ENCODE measurements at places on chromosomes 11 and 22.

DNA sequence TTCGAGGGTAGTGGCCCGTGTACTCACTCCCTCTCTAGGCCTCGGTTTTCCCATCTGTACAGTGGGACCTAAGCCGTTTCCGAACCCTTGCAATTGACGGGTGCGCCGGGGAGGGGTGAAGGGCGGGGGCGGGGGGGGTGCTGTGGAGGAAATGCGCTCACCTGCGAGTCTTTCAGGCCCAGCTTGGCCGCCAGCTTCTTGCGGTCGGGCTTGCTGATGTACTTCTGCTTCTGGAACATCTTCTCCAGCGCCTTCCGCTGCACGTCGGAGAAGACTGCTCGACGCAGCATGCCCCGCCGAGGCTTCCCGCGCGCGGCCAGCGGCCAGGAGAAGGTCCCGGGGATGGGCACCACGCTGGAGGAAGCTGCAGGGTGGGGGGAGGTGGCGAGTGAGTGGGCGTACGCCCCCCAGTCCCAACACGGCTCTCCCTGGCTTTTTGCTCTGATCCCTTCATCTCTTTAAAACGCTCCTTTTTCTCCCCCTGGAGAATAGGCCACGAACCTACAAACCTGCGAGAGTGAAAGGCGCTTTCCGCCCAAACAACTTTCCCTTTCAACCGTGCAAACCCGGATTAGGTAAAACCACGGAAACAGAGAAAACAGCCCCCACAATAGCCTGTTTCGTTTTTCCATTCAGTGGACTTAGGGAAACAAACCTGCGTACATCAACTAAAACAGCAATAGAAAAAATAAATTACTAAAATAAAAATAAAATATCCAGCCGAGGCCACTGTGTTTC, 3.2 kb downstream of the DBX1 start:
- no peak for DNase-seq

GRCh38 chr11:120839846-120840402, 184.0 kb upstream of the TBCEL start:
- DNase-seq, result no peak

DNA sequence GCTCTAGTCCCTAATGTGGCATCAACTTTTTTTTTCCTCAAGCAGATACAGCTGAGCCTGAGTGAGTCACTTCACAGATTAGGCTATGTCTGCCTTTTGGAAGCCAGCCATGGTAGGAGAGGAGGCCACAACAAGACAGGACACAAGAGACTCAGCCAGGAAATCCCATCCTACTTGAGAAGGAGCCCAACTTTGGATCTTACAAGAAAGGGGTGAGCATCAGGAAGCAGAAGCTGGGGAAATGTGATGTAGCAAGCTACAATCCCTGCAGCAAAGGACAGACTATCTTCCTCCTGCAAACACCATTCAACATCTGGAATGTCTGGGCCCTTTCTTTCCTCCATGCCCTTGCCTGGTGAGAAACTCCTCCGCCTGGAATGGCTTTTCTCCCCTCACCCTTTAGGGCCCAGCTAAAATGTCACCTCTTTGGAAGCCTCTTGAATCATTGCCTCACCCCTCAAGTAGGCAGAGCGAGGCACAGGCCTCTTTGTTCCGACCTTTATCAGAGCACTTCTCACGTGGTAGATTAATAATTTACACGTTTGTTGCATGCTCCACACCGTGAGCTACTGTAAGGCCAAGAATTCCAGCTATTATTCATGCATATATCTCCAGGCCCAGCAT, 156.4 kb upstream of the PITPNB start:
- DNase-seq, result peak; percentile 77

DNA sequence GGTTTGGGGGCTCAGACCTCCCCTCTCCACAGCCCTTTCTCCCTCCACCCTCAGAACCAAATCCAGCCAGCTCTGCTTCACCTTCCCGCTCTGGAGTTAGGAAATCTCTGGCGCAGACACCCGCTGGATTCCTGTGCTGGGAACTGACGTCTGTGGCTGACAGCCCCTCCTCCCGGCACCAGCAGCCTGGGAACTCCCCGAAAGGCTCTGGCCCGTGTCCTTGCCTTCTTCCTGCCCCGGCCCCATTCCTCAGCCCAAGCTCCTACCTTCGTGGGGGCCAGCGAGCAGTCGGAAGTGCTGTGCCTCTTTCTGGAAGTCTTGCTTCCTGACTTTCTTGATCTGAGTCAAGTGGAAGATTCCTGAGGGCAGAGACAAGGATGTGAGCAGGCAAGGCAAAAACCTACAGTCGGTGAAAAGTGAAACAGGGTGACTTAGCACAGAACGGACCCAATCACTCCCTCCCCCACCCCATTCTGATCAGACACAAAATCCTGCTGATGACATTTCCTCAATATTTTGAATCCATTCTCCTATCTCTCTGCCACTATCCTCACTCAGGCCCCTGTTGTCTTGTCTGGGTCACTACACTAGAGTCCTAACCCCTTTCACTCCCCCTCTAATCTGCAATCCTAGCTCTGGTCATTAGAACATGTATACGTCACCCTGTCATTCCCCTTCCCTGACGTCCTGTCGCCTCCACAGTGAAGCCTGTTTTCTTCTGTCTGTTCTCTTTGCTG, 34.1 kb downstream of the CHRDL2 start:
- peak; percentile 96 for DNase-seq

DNA sequence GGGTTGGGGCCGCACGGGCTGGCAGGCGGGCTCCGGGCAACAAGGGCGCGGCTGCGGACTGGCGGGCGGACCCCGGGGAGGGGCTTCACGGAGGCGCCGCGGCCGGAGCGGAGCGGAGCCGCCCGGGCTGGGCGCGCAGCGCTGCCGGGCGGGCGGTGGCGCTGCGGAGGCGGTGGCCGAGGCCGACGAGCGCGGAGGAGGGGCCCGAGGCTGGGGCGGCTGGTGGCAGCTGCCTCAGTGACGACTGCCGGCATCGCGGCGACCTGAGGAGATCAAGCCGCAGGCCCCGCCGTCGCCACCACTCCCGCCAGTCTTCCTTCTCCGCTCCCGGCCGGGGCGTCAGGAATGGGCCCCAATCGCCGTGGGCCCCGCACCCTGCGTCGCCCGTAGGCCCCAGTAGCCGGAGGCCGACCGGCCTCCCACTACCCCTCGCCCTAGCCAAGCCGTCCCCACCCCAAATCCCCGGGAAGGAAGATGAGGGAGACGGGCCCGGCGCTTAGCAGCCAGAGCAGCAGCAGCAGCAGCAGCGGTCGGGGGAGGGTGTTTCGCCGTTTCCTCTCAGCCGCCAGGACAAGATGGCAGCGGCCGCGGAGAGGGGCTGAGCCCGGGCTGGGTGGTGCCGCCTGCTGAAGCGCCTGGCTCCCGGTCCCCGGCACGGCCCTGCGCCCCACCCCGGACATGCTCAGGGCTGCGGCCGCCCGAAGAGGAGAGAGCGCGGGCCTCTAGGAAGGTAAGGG, at the start of gene HIPK3:
Gene HIPK3 (plus strand): TSS at position 222 of the 737 bp plus-strand sequence.
- peak; percentile 76 for DNase-seq

DNA sequence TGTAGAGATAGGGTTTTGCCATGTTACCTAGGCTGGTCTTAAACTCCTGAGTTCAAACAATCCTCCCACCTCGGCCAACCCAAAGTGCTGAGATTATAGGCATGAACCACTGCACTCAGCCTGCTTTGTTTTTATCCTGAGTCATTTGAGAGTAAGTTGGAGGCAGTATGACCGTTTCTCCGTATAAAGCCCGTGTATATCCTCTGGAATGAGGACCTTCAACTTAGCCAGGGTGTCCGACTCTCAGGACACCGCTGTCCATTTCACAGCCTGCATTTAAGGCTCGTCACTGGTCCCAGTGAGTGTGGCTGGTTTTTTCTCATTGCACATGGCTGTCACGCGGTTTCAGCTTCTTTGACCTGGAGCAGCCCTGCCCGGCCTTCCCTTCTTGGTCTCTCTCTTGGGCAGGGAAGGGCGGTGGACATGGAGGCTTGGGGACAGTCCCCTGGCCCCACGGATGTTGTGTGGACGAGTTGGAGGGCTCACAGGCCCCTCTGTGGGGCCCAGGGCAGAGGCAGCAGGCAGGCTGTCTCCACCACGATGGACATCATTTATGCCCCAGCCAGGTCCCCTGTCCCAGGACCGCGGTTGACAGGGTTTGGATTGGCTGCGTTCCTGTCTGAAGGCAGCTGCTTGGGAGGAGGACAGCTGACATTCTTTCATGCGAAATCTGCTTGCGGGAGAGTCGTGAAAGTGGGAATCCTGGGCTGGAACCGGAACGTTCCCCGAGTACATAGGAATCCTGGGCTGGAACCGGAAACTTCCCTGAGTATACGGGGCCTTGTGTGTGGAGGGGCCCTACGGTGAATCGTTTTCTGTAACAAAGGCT, 93.3 kb downstream of the KCNQ1 start:
- no peak for DNase-seq

DNA sequence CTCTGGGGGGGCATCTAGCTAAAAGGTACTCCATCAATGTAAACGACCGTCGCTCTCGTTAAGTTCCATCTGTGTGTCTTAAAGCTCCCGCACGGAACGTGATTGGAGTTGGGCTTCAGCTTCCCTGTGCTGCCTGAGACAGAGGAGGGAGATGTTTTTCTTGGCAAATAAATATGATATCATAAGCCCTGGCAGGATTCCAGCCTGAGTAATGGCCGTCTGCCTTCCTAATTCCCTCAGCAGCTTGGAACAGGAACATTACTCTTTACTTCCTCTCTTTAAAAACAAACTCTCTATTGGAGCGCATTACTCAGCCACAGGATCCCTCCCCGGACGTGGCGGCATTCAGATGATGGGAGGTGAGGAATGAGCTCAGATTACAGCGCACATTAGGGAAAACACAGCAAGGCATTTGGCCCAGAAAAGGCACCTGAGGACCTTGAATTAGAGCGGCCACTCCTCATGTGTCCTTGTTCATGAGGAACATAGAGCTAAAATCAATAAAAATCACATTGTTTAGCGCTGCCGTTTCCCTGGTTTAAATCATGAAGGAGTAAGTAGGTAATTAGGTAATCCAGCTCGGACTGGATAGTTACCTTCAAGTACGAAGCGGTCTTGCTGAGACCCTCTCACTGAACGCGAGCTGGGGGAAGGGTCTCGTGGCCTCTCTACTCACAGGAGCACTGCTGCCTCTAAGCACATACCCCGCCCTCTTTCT, 230.4 kb downstream of the ST3GAL4 start:
- DNase-seq, result peak; percentile 61

DNA sequence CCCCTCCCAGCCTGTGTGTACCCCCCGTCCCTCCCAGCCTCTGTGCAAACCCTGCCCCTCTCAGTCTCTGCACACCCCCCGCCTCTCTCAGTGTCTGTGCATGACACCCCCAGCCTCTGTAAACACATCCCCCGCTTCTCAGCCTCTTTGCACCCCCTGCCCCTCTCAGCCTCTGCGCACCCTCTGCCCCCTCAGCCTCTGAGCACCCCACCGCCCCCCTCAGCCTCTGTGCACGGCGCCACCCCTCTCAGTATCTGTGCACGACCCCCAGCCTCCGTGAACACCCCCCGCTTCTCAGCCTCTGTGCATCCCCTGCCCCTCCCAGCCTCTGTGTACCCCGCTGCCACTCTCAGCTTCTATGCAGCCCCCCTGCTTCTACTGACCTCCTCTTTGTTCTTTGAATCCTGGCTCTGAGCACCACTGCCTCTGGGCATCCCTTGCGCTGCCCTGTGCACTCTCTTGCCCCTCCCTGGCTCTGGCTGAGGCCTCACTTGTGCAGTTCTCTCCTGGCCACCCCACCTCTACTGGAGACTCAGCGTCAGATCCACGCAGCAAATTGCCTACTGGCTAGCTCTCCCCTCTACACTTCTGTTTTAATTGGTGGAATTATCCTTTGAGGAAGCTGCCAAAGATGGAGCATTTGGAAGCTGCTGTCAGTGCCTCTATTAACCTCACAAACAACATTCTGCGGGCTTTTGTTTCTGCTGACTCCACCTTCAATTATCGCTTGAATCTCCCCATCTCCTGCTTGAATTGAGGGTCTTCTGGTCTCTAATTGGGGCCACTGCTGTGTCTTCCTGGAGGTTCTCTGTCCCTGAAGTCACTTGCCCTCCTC, 838.6 kb downstream of the TBC1D22A start:
- no peak for DNase-seq

- DNase-seq, result peak; percentile 46
These were observed 2.3 kb downstream of the RBX1 start for GRCh38 chr22:40953471-40953870.

DNA sequence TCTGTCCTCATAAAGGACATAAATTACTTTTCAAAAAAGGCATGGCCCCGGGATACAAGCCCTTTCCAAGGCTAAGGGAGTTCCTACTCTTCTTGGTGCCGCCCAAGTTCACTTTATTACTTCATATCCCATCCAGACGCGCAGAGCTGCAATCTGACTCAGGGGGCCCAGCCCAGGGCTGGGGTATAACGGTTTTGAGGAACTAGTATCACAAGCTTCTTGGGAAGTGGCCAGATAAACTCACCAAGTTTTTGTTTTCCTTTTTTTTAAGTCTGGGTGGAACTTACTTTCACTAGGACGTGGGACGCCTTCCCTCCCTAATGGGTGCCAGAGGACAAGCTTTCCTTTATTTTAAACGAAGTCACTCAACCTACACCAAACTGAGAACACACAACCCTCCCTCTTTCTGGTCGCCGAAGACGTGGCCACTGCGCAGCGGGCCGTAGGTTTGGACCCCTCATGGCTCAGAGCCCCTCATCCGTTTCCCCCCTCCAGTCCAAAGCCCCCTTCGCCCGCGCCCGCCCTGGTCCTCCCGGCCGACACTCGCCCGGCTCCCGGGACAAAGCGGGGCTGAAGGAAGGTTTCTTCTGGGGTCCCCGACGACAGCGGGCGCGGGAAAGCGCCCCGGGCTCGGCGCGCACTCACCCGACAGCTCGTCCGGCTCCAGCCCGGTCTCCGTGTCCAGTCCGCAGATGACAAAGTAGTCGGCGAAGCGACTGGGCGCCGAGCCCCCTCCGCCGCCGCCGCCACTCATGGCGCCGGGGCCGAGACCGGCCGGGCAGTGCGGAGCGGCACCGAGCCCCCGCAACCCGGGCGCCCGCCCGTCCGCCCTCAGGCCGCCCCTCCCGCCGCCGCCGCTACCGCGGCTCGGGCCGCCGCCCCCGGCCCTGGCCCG, 587 bp downstream of the DENND5A start:
- peak; percentile 92 for DNase-seq

DNA sequence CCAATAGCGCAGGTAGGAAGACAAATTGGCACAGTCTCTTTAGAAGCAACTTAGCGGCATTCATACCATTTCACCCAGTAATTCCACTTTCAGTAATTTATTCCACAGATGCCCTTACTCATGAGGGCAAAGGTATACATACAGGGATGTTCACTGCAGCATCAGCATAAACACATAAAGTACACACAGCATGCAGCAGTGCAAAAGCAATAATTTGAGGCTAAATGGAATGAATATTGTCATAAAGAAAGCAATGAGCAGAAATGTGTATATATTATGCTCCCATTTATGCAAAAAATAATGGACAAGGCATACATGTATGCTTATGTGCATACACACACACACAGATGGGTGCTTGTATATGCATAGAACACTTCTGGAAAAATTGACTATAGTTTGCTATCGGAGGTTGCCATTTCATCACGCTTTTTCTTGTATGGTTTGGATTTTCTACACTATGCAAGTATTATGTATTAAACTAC, 50.2 kb downstream of the TECTA start:
- no peak for DNase-seq

DNA sequence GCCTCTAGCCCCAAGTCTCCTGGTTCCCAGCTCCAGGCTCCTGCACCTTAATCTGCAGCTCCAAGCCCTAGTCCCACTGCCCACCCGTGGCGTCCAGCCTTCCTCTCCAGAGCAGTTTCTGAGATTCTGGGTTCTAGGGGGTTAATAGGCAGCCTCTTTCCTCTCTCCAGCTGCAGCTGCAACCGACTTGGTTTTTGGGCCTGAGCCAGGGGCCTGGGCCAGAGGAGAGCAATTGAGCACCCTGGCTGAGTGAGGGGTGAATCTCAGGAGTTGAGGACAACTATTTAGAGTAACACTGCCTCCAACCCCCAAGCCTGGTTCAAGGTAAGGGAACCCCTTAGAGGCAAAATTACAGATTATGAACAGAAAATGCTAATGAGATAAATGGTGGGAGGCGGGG, 9.0 kb upstream of the CHRM1 start:
- no peak for DNase-seq

Data from fibroblast of villous mesenchyme (primary cell).